AG04449 (cell line): ENCODE measurements at places on chromosomes 3 and 15.
A peak's percentile ranks its signal among the peaks of the same experiment; 100 is the strongest.

DNA sequence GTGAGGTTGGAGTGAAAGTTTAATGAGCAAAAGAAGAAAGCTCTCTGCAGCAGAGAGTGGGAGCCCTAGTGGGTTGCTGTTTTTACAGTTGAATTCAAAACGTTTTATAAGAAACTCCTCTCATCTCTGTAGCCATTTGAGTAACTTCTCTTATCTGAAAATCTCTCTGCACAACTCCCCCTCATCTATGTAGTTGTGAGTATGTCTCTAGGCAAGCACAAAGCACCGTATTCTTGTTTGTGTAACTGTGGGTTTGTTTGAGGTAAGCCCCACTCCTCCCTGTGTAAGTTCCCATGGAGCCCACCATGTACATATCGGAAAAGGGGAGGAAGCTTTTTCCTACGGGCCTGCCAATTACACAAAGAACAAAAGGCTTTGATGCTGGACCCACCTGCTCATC lies 56.5 kb upstream of the GOLGA6L2 start:
- no peak for DNase-seq

DNA sequence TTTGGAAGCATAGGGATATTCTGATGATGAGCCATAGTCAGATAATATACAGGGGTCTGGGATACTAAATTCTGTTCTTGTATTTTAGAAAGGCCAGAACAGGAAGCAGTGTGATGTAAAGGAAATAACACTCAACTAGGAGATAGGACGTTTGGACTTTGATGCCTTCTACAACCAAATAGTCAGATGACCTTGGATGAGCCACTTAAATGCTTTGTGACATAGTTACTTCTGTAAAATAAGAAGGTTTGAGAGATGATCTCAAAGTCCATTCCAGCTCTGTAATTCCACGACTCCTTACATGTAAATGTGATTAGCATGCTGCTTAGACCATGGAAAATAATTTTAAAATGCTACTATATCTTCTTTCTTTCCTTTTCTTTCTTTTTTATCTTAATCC lies 29.5 kb upstream of the CCDC54 start:
- no peak for DNase-seq

GRCh38 chr15:81939604-81940440 lies 106.0 kb downstream of the MEX3B start:
- no peak for DNase-seq

GRCh38 chr3:123071146-123071545 lies 4.3 kb downstream of the PDIA5 start:
- no peak for DNase-seq

DNA sequence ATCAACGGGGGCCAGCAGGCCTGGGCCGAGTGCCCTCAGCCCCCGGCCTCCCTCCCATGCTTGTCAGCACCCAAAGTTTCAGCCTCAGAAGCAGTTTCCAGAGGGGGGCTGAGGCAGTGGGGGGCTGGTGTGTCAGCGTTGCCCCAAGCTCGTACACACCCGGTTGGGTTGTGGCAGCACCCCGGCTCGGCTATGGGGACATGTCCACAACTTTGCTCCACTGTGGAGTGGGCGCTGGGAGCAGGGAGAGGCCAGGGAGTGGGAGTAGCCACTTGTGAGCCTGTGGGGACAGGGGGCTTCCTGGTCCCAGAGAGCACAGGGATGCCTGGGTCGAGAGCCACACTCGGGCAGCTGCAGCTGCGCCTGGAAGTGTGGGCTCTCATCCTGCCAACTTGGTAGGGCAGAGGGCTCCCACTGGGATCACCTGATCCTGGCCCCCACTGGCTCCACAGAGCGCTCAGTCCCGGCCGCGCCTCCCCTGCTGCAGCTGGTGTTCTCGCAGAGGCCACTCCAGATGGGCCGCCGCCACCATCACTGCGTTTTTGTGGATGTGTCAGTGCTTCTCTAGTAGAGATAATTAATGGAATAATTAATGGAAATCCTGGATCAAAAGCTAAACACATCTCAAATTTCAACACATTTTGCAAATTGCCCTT lies 75.1 kb downstream of the NR1D2 start:
- no peak for DNase-seq

GRCh38 chr15:65630760-65631159 lies 9.0 kb downstream of the SLC24A1 start:
- no peak for DNase-seq

- DNase-seq = no peak
Measured at GRCh38 chr3:127615631-127616305, 13.2 kb upstream of the PODXL2 start.

DNA sequence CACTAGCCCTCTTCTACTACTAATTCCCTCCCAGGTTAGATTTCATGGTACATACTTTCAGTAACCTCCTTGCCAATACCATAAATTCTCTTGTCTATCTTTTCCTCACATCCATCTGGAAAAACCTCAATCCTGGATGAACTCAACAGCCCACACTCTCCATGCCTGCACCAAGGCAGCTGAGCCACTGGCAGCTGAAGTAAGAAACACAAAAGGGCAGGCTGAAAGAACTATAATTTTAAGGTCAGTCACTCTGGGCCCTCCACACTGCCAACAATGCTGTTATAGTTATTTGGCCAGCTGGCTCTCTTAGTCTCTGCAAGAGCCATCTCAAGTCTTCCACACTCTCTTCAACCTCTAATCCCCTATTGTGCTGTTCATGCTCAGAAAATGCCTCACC lies 15.1 kb upstream of the TIPARP start:
- no peak for DNase-seq

DNA sequence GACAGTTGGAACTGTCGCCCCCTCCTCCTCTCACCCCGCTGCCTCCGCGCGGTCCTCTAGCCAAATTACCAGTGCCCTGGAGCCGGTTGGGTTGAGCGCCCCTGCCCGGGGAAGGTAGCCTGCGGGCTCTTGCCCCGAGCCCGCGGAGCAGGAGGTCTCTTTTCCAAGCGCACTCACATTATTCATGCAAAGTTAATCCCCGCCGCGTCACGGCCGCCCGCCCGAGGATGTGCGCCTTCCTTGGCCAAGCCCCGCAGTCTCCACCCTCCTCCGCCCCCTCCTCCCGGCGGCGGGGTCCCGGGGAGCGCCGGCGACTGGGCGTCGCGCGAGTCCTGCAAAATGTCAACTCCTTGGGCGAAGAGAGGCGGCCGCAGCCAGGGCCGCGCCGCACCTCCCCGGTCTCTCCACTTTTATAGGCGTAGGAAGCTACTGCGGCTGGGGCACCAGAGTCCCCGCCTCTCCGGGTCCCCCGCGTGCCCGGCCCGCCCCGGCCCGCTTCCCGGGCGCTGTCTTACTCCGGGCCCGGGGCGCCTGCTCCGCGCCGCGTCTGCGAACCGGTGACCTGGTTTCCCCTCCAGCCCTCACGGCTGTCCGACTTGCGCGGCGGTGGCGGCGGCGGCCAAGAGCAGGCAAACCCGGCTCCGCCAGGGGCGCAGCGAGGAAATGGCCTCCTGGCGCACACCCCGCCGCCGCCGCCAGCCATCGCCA lies at the start of gene THRB:
Gene THRB, minus strand, starts transcription at position 233 of the 708 bp plus-strand sequence.
- DNase-seq = no peak

- no peak for DNase-seq
Measured at GRCh38 chr3:44045476-44046275, 196.0 kb upstream of the TOPAZ1 start.

DNA sequence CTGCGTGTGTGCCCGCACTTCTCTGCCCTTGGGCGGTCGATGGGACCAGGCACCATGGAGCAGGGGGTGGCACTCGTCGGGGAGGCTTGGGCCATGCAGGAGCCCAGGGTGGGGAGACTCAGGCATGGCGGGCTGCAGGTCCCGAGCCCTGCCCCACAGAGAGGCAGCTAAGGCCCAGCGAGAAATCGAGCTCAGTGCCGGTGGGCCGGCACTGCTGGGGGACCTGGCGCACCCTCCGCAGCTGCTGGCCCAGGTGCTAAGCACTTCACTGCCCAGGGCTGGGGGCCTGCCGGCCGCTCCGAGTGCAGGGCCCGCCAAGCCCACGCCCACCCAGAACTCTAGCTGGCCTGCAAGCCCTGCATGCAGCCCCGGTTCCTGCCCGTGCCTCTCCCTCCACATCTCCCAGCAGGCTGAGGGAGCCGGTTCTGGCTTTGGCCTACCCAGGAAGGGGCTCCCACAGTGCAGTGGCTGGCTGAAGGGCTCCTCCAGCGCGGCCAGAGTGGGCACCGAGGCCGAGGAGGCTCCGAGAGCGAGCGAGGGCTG lies 553 bp upstream of the RTP4 start:
- DNase-seq = no peak

- no peak for DNase-seq
Measured at GRCh38 chr3:183448369-183449128, 20.1 kb upstream of the MCF2L2 start.

DNA sequence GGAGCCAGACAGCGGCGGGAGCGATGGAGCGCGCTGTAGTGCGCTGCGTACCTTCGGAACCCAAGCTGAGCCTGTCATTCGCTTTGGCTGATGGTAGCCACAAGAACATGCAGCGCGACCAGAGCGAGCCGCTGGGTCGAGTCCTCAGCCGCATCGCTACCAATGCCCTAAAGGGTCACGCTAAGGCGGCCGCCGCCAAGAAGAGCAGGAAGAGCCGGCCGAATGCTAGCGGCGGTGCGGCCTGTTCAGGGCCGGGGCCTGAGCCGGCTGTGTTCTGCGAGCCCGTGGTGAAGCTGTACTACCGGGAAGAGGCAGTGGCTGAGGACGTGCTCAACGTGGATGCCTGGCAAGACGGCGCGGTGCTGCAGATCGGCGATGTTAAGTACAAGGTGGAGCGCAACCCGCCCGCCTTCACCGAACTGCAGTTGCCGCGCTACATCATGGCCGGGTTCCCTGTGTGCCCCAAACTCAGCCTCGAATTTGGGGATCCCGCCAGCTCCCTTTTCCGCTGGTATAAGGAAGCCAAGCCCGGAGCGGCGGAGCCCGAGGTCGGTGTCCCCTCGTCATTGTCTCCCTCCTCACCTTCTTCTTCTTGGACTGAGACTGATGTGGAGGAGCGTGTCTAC lies 498 bp downstream of the PDE12 start:
- no peak for DNase-seq

GRCh38 chr3:15794303-15794771 lies 3.4 kb downstream of the ANKRD28 start:
- DNase-seq = peak; percentile 29

DNA sequence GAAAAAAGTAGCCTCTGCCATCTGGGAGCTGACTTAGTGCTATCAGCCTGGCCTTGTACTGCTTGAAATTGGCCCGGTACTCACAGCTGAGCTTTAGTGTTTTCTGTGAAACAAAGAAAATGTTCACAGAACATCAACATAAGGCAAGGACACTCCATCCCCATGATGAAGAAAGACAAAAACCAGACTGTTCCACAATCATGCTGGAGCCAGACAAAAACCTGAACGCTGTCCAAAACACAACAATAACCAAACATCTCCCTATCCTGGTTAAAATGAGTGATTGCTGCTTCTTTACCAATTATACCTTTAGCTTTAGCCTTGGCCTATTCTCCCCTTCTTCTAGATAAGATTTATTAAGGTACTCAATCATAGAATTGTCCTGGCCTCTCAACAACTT lies 153.9 kb downstream of the CPNE4 start:
- no peak for DNase-seq

DNA sequence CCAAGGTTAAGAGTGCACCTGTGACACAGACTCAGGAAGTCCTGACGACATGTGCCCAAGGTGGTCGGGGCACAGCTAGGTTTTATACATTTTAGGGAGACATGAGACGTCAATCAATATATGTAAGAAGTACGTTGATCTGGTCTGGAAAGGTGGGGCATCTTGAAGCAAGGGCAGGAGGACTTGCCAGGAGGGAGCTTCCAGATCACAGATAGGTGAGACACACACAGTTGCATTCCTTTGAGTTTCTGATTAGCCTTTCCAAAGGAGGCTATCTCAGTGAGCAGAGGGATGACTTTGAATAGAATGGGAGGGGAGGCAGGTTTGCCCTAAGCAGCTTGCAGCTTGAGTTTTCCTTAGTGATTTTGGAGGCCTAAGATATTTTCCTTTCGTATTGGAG lies 257.4 kb downstream of the CGGBP1 start:
- no peak for DNase-seq
